Activated T-cell treated with anti-CD3 and anti-CD28 coated beads, Interleukin-2, amount 50 U/mL, for 24 hours (primary cell): ENCODE measurements at places on chromosomes 5 and 9.

- DNase-seq, result no peak
These were observed 97.0 kb downstream of the DRD1 start for GRCh38 chr5:175347027-175347426.

DNA sequence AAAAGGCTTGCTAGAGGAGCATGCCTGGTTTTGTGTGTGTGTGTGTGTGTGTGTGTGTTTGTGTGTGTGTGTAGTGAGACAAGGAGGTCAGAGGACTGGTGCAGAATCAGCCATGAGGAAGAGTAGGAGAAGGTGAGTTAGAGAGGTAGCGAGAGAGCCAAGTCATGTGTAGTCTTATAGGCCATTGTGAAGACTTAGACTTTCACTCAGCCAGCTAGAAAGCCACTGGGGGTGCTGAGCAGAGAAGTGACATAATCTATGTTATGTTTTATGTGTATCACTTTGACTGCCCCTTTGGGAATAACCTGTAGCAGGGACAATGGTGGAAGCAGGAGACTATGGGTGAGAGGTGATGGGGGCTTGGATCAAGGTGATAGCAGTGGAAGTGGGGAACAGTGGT, 180.5 kb upstream of the CLINT1 start:
- DNase-seq, result no peak

- DNase-seq, result no peak
These were observed 305.0 kb upstream of the PIK3R1 start for GRCh38 chr5:67910546-67910945.

DNA sequence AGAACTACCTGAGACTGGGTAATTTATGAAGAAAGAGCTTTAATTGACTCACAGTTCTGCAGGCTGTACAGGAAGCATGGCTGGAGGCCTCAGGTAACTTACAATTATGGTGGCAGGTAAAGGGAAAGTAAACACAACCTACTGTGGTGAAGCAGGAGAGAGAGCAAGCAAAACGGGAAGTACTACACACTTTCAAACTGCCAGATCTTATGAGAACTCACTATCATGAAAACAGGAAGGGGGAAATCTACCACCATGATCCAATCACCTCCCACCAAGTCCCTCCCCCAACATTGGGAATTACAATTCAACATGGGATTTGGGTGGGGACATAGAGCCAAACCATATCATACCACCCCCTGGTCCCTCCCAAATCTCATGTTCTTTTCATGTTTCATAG, 58.7 kb upstream of the GPR151 start:
- no peak for DNase-seq
